ENCODE measurements at places on chromosomes 4 and X. TPM values are rescaled to one million over a fixed set of nuclear protein-coding genes. Genes with fewer than 3 reads are reported as not detected.
A peak's percentile ranks its signal among the peaks of the same experiment; 100 is the strongest.

The PNMA6F gene
- total RNA-seq = not detected

The MAGEB1 gene
- not detected for total RNA-seq

- no peak for DNase-seq
Measured at GRCh38 chr4:80367737-80368136, 32.2 kb downstream of the CFAP299 start.

GRCh38 chr4:7398104-7398423 lies 36.7 kb downstream of the PSAPL1 start:
- peak; percentile 89 for DNase-seq
